ENCODE measurements at places on chromosomes 3 and 15. TPM values are rescaled to one million over a fixed set of nuclear protein-coding genes. Genes with fewer than 3 reads are reported as not detected.

DNA sequence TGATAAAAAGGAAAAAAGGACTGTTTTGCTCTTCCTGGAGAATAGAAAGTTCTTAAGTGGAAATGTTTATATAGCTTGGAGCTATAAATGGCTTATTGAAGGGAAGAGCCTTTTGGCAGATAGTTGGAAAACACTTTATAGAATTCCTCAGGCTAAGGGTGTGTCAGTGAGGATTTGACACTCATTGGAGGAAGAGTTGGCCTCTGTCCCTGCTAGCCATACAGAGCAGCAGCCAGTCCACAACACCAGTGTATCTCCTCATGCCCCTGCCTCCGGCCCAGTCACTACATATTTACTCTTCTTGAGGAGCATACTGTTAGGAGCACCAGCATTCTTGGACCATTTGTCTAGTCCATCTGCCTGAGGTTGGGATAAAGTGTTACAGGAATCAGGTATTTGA, 36.2 kb downstream of the KLHL18 start:
- H3K27me3 ChIP-seq: no peaks in the 10 kb centered on the region
- H3K36me3 ChIP-seq: peaks cover 4% of the 10 kb centered on the region
- H3K27ac ChIP-seq: no peak overlapping the region
- DNase-seq: no peak
- H3K4me1 ChIP-seq: peaks cover 15% of the 10 kb centered on the region

GRCh38 chr3:31968927-31969418, 12.1 kb downstream of the OSBPL10 start:
- no peak for DNase-seq
- peaks cover 3% of the 10 kb centered on the region for H3K4me1 ChIP-seq
- no peak overlapping the region for H3K4me3 ChIP-seq
- H3K27me3 ChIP-seq: no peaks in the 10 kb centered on the region
- peak overlapping the region; percentile 42 for H3K27ac ChIP-seq

DNA sequence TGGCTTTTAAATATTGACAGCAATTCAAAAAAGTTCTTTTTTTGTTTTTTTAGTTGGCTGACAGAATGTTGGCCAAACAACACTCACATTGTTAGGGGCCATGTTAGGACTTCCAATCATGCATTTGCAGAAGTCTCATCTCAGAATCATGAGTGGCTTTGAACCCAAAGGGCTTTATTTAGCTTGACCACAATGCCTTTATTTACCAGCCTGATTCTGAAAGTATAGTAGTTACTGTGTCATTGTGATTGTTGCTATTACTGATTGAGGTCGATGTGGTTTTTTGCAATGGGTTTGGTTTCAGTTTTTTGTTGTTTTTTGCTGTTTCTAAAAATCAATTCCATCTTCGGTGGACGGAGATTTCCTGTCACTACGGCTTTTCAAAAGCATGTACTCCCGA, 7.2 kb downstream of the GLDN start:
- no peaks in the 10 kb centered on the region for H3K27me3 ChIP-seq
- no peak overlapping the region for H3K4me3 ChIP-seq
- no peak overlapping the region for H3K27ac ChIP-seq

GRCh38 chr3:116314476-116314875, 130.8 kb downstream of the LSAMP start:
- no peak overlapping the region for H3K27ac ChIP-seq
- no peak for DNase-seq
- H3K27me3 ChIP-seq: no peaks in the 10 kb centered on the region
- H3K36me3 ChIP-seq: no peaks in the 10 kb centered on the region

DNA sequence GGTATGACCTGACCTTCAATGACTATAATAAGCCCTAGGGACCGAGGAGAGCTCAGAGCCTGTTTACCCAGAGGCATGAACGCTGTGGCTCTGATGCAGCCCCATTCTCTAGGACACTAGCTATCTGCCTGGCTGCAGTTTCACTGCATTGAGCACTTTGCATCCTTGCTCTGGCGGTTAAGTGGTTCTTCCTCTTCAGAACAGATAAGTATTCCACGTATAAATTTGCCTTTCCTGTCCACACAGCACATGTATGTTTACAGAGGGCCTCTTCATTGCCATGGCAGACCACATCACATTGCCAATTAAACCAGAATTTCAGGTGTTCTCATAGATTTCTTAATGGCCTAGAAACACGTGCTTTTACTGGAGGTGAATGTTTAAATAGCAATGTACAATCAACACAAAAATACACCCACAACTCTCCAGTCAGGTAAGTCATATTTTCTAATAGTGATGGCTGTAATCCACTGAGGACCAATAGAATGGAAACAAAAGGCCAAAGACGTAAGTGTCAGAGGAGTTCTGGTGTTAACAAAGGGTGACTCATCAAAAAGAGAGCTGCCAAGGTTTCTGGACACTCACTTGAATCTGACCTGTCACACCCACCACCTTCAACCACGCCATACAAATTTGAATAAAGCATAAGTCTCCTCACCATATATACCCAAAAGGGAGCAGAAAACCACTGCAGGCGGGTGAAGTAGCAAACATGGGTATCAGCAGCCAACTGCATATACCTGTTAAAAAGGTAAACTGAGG, 553.4 kb downstream of the OCA2 start:
- no peak overlapping the region for H3K27ac ChIP-seq
- no peaks in the 10 kb centered on the region for H3K4me1 ChIP-seq
- H3K27me3 ChIP-seq: no peaks in the 10 kb centered on the region
- no peak overlapping the region for H3K4me3 ChIP-seq
- no peak for DNase-seq

DNA sequence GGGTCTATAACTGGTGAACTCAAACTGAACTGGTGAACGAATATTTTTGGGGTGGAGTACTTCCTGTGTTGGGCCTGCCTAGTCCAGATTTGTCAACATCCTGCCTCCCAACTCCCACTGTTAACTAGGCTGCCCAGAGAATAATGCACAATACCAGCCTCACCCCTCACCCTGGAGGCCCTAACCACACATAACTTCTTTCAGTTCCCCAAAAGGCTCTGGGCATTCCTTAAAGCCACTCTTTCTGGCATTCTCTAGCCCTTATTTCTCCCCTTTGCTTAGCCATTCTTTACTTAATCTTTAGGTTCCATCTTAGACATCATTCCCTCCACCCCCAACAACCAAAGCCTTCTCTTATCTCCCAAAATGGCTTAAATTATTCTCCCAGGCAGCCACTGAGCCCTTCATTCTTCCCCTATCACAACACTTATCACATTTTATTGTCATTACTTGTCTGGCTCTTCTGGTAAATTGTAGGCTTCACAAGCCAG, 9.1 kb upstream of the SEC11A start:
- peaks cover 14% of the 10 kb centered on the region for H3K4me1 ChIP-seq
- peak overlapping the region; percentile 45 for H3K27ac ChIP-seq
- H3K27me3 ChIP-seq: no peaks in the 10 kb centered on the region

GRCh38 chr3:47035645-47036044, 56.2 kb downstream of the NBEAL2 start:
- no peak for DNase-seq
- H3K4me1 ChIP-seq: no peaks in the 10 kb centered on the region
- H3K27ac ChIP-seq: no peak overlapping the region
- H3K36me3 ChIP-seq: peaks cover 64% of the 10 kb centered on the region

PLSCR2 gene
- not detected for total RNA-seq

SEC62 gene
- total RNA-seq: 33.5 TPM

GATA2 gene
- 36.7 TPM for total RNA-seq

C3orf52 gene
- 21.0 TPM for total RNA-seq
